ENCODE measurements at places on chromosomes 3 and 15. TPM values are rescaled to one million over a fixed set of nuclear protein-coding genes. Genes with fewer than 3 reads are reported as not detected.

The CCR8 gene
- total RNA-seq: not detected

The PLA2G4D gene
- not detected for total RNA-seq

The TMEM158 gene
- total RNA-seq: 2.2 TPM

The TLR9 gene
- not detected for total RNA-seq

The LIPH gene
- total RNA-seq: not detected

The GOLGA8S gene
- not detected for total RNA-seq

The DUOXA2 gene
- 0.42 TPM for total RNA-seq

The SLC4A7 gene
- 20.3 TPM for total RNA-seq

The LYZL4 gene
- not detected for total RNA-seq

The IL20RB gene
- 0.75 TPM for total RNA-seq

The DLEC1 gene
- 0.42 TPM for total RNA-seq

The SCG5 gene
- 6.6 TPM for total RNA-seq

The EHHADH gene
- 2.1 TPM for total RNA-seq

The CPN2 gene
- not detected for total RNA-seq
